Gastrocnemius medialis (tissue), 4 donors: ENCODE measurements at places on chromosomes 11 and 22. TPM values are rescaled to one million over a fixed set of nuclear protein-coding genes. Genes with fewer than 3 reads are reported as not detected.

Gene MGAT3
- total RNA-seq = 0.61 TPM

Gene TPH1
- 0.13 TPM for total RNA-seq

Gene ACRV1
- total RNA-seq = not detected

Gene CCDC87
- 0.41 TPM for total RNA-seq

Gene BACE1-AS
- 12.5 TPM for total RNA-seq

Gene MMP8
- 0.24 TPM for total RNA-seq

Gene NAT10
- 17.2 TPM for total RNA-seq

Gene PGA5
- not detected for total RNA-seq

Gene MALAT1
- 874 TPM for total RNA-seq

Gene PHETA2
- 1.8 TPM for total RNA-seq

Gene FGF19
- total RNA-seq = not detected

Gene C1QTNF4
- total RNA-seq = not detected

DNA sequence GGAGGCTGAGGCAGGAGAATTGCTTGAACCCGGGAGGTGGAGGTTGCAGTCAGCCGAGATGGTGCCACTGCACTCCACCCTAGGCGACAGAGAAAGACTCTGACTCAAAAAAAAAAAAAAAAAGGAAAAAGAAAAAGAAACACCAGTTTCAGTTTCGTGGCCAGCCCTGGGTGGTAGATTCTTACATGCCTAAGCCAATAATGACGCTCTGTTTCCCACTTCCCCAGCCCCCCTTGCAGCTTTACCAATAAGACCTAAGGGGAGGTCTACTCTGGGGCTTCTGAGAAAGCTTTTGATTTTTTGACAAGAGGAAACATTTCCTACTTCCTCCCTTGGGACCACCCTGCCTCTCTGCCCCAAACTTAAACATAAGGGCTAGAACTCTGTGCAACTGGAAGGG is 30.0 kb upstream of the PTPRJ start:
- no peak overlapping the region for H3K27ac ChIP-seq
- no peak for DNase-seq
- H3K36me3 ChIP-seq = no peaks in the 10 kb centered on the region

- peaks cover 43% of the 10 kb centered on the region for H3K27me3 ChIP-seq
- H3K4me1 ChIP-seq = no peaks in the 10 kb centered on the region
- DNase-seq = no peak
- no peaks in the 10 kb centered on the region for H3K36me3 ChIP-seq
These were observed 16.9 kb downstream of the MRGPRG start for GRCh38 chr11:3201677-3202181.

DNA sequence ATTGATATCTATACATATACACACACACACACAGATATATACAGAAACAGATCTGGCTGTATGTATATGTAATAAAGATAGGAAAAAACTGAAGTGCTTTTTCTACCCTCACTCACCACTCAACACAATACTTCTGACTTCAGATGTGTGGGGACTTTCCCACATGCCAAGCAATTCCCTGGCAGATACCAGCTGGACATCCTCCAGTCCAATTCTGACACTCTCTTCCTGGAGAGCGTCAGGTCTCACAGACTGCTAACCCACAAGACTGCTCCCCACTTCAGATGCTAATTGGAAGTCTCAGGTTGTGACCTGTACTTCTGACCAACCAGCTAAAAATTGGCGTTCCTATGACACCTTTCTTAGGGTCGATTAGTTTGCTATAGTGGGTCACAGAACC is 140.6 kb downstream of the ATG16L2 start:
- H3K27me3 ChIP-seq = no peaks in the 10 kb centered on the region
- no peak overlapping the region for H3K27ac ChIP-seq
- no peaks in the 10 kb centered on the region for H3K36me3 ChIP-seq
- H3K4me3 ChIP-seq = no peak overlapping the region
- peaks cover 29% of the 10 kb centered on the region for H3K4me1 ChIP-seq
- DNase-seq = no peak

- H3K27me3 ChIP-seq = no peaks in the 10 kb centered on the region
- no peaks in the 10 kb centered on the region for H3K4me1 ChIP-seq
- no peaks in the 10 kb centered on the region for H3K36me3 ChIP-seq
- peak overlapping the region; percentile 17 for H3K4me3 ChIP-seq
- no peak overlapping the region for H3K27ac ChIP-seq
These were observed 40.3 kb upstream of the E2F8 start for GRCh38 chr11:19281041-19281440.

GRCh38 chr11:12668166-12668565 is 6.1 kb upstream of the TEAD1 start:
- H3K27me3 ChIP-seq = no peaks in the 10 kb centered on the region
- H3K27ac ChIP-seq = no peak overlapping the region
- no peaks in the 10 kb centered on the region for H3K4me1 ChIP-seq

- H3K27me3 ChIP-seq = no peaks in the 10 kb centered on the region
- H3K4me3 ChIP-seq = no peak overlapping the region
- H3K36me3 ChIP-seq = no peaks in the 10 kb centered on the region
- peaks cover 16% of the 10 kb centered on the region for H3K4me1 ChIP-seq
These were observed 5.2 kb downstream of the ACP2 start for GRCh38 chr11:47243454-47243853.

- no peaks in the 10 kb centered on the region for H3K4me1 ChIP-seq
- DNase-seq = no peak
- peaks cover 2% of the 10 kb centered on the region for H3K27me3 ChIP-seq
- no peaks in the 10 kb centered on the region for H3K36me3 ChIP-seq
- H3K4me3 ChIP-seq = no peak overlapping the region
These were observed 435.2 kb upstream of the B3GAT1 start for GRCh38 chr11:134847083-134847715.

DNA sequence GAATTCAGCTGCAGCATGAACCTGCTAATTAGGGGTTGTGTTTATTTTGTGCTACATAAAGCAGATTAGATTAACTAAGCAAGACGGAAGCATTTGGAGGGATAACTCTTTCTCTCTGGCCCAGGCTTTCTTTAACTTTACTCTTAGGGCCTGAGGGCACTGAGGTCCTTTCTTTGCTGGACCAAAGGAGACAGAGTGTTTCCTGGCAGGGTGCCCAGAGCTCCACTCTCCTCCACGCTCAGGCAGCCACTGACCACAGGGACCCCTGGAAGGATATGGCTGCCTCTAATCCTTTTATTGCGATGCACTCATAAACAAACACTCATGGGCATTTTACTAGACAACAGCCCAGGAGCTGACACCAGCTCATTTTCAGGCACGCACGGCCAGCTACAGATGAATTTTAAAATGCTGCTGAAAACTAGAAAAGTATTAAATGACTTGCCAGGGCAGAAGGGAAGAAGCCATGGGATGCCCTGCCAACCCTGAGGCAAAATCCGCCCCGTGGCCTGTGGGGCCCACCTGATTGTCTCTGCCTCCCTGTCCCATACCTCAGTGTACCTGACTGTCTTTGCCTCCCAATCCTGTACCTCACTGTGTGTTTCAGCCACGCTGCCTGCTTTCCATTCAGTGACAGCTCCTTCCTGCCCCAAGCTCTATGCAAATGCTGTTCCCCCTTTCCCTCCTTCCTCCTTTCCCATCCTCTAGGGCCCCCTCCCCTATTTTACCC is 192.6 kb upstream of the NAV2 start:
- no peak overlapping the region for H3K27ac ChIP-seq
- no peaks in the 10 kb centered on the region for H3K27me3 ChIP-seq
- no peak for DNase-seq
- H3K4me3 ChIP-seq = no peak overlapping the region

- no peak for DNase-seq
- no peak overlapping the region for H3K4me3 ChIP-seq
- no peaks in the 10 kb centered on the region for H3K27me3 ChIP-seq
- no peaks in the 10 kb centered on the region for H3K36me3 ChIP-seq
- peaks cover 10% of the 10 kb centered on the region for H3K4me1 ChIP-seq
These were observed 23.1 kb downstream of the PRDM11 start for GRCh38 chr11:45169310-45170072.

DNA sequence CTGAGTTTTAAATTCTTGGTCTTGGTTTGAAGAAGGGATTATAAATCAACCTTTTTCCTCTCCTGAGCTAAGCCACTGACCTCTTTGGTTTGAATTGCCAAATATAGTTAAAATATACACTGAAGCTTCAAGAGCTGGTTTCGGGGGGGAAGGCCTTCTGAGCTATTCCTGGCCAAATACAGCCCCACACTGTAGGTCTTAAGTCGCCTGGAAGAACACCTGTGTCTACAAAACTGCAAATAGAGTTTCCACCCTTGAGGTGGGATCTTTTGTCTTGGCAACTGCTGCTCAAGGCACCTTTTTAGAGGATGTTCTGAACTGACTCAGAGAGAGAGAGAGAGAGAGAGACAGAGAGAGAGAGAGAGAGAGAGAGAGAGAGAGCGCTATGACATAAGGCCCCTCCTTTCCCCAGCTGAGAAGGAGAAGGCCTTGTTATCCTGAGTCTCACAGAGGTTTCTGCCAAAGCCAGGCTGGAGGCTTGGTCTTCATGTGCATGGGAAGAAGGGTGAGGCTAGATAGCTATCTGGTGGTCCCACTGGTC is 5.5 kb downstream of the ADM start:
- no peaks in the 10 kb centered on the region for H3K27me3 ChIP-seq
- no peak for DNase-seq
- H3K4me3 ChIP-seq = no peak overlapping the region
- H3K4me1 ChIP-seq = peaks cover 42% of the 10 kb centered on the region

- peak; percentile 18 for DNase-seq
- peak overlapping the region; percentile 92 for H3K27ac ChIP-seq
- no peaks in the 10 kb centered on the region for H3K27me3 ChIP-seq
- H3K36me3 ChIP-seq = no peaks in the 10 kb centered on the region
These were observed 928 bp downstream of the FBXO7 start for GRCh38 chr22:32475468-32476010.

GRCh38 chr11:113131036-113131775 is 170.0 kb downstream of the NCAM1 start:
- no peak overlapping the region for H3K27ac ChIP-seq
- H3K4me3 ChIP-seq = no peak overlapping the region
- H3K4me1 ChIP-seq = no peaks in the 10 kb centered on the region
- DNase-seq = no peak
- no peaks in the 10 kb centered on the region for H3K27me3 ChIP-seq

- H3K36me3 ChIP-seq = no peaks in the 10 kb centered on the region
- H3K27me3 ChIP-seq = peaks cover 21% of the 10 kb centered on the region
- H3K4me1 ChIP-seq = no peaks in the 10 kb centered on the region
- no peak for DNase-seq
- H3K4me3 ChIP-seq = peak overlapping the region; percentile 41
These were observed 144.6 kb downstream of the NECTIN1 start for GRCh38 chr11:119584193-119585042.

DNA sequence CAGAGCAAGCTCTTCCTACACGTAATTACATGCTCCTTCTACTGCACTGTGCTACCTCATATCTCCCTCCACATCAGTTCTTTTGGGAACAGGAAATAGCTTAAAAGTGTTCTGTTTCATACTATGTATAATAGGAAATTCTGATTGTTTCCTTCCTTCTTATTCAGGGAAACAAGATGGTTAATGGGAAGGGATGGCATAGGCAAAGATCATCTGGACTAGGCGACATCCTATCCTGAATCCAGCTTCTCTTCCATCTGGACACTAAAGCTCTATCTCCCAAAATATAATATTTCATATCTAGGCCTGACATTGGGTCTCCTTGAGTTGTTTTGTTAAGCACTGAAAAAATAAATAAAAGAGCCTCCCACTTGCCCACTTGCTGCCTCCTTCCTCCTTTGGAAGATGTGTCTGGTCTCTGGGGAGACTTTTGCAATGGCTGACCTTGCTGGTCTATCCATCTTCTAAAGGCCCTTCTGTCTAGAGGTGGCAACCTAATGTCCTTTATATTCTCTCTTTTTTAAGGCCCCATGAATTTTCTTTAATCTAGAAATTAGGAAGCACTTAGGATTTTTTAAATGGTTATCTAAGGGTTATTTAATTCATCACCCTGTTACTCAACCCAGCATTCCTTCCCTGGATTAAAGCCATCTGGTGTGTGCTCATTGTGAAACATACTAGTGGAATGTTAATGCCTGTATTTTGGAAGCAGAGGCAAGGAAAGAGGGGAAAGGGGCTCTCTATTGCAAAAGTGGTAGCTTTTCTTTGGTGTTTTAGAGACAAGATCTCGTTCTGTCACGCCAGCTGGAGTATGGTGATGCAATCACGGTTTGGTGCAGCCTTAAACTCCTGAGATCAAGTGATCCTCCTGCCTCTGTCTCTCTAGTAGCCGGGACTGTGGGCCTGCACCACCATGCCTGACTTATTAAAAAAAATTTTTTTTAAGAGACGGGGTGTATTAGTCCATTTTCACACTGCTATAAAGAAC is 20.6 kb downstream of the CLMP start:
- H3K4me1 ChIP-seq = peaks cover 6% of the 10 kb centered on the region
- H3K27me3 ChIP-seq = no peaks in the 10 kb centered on the region
- H3K36me3 ChIP-seq = no peaks in the 10 kb centered on the region
- H3K27ac ChIP-seq = peak overlapping the region; percentile 51

GRCh38 chr11:33086017-33086416 is 46.6 kb downstream of the TCP11L1 start:
- DNase-seq = no peak
- no peak overlapping the region for H3K4me3 ChIP-seq
- H3K4me1 ChIP-seq = no peaks in the 10 kb centered on the region
- no peaks in the 10 kb centered on the region for H3K36me3 ChIP-seq
- no peaks in the 10 kb centered on the region for H3K27me3 ChIP-seq

- H3K36me3 ChIP-seq = peaks cover 30% of the 10 kb centered on the region
- H3K4me3 ChIP-seq = no peak overlapping the region
- peaks cover 46% of the 10 kb centered on the region for H3K4me1 ChIP-seq
- peak; percentile 50 for DNase-seq
- H3K27me3 ChIP-seq = no peaks in the 10 kb centered on the region
These were observed 30.5 kb downstream of the CTNND1 start for GRCh38 chr11:57792060-57792541.

DNA sequence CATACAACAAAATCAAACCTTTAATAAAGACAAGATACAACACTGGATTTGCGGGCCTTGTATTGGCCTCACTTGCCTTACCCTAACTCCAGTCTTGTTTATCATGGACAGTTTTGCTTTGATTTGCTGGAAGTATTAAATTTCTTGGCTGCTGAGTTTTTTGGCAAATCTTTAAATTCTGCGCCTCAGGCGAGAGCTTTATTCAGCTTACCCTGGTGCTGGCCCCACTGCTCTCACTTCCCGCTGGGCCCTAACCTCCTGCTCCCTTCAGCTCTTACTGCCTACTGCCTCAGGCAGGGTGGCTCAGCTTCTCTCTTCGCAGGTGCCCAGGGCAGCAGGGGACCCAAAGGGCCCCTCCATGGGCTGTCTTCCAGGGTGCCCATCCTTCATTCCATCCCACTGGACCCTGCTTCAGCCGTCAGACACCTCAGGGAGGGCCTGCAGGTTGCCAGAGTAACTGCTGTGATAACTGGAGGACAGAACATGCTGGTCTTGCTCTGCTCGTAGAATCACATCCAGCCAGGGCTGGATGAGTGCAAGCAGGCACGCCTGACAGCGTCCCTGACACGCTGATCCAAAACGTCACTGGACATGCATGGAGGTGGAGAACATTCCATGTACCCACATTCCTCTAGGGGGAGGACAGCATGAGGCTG is 45.7 kb upstream of the TUB start:
- no peak for DNase-seq
- no peaks in the 10 kb centered on the region for H3K36me3 ChIP-seq
- no peak overlapping the region for H3K27ac ChIP-seq
- no peaks in the 10 kb centered on the region for H3K27me3 ChIP-seq
